ENCODE measurements at places on chromosomes 3 and 15. TPM values are rescaled to one million over a fixed set of nuclear protein-coding genes. Genes with fewer than 3 reads are reported as not detected.

SERINC4 gene
- 0.10 TPM for total RNA-seq

GRCh38 chr15:99923711-99924110, 190.5 kb upstream of the LYSMD4 start:
- no peak for DNase-seq

DAZL gene
- not detected for total RNA-seq

- DNase-seq: peak; percentile 84
Measured at GRCh38 chr15:99017322-99017701, 9.7 kb upstream of the PGPEP1L start.

DNA sequence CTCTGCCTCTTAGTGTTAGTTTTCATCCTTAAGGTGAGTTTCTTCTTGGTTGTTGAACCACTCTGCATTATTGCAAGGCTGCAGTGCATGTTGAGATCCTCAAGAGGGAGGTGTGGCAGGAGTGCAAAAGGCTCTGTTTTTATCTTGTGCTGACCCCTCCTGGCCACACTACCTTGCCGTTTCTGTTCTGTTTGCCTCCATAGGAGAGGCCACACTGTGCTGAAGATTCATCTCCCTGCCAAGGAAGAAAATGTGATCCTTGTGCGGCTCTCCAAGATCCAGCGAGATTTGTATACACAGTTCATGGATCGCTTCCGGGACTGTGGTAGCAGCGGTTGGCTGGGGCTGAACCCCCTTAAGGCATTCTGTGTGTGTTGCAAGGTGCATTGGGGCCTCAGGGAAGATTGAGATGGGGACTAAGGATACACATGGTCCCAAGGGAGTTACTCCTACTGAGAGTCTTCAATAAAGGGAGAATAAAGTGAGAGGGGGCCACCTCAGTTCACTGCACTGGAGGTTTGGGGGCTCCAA, 33.0 kb upstream of the TEX264 start:
- peak; percentile 37 for DNase-seq

GRCh38 chr15:49154359-49154758, 1.0 kb downstream of the COPS2 start:
- no peak for DNase-seq

LMOD3 gene
- total RNA-seq: 122 TPM

GRCh38 chr3:195447201-195447600, 4.4 kb upstream of the ACAP2 start:
- no peak for DNase-seq

SOX14 gene
- total RNA-seq: not detected

DNA sequence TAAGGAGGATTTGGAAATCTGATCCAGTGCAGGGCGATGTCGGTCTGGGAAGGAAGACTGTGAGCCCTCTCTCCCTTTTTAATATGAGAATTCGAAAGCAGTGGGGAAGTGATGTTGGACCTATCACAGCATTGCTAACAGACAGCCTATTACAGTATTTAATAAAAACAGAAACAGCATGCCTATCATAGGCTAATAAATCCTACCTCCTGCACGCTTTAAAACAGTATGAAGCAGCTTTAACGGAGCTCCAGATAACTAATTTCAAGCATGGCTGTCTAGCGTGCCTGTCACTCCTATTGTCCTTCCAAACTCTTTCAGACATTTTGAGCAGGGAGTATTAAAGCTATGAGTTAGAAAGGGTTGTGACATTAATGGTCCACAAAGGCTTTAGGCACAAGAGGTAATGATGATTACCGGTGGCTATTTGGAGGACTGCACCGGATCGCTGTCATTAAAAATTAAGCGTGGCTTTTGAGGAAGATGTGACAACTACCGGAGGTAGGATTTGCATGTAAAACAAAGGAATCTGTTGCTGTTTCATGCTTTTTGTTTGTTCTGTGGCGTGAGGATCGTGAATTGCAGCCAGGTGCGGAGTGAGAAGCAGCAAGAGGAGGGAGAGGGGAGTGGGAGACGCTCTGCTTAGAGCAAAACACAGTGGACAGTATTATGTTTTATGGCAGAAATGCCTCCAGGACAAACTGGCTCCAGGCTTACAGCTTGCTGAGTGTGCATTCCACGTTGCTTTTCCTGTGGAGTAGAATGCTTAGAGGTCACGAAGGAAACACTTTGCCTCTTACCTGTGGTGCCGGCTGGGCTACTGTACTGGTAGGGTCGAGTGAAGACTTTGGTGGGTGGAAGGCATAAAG, at the start of gene KCNMB2:
KCNMB2 (plus strand) TSS at position 226 of the 869 bp plus-strand sequence.
- DNase-seq: peak; percentile 78

MBNL1 gene
- 210 TPM for total RNA-seq

DNA sequence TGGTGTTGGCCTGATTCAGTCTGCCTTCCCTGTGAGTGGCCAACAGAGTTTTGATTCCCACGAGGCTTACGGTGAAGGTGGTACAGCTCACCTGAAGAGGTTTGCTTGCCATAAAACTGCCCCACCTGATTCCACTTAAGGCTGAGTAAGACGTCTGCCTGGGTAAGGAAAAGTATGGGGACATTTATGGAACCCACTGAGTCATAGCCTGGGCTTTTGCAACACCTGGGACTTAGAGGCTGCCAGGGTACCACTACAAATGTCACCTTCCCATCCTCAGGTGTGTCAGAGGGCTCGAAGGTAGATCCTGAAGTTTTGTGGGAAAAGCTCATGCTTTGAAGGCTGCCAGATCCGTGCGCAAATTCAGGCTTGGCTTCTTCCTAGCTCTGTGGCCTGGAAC, 56.9 kb upstream of the SLCO2A1 start:
- no peak for DNase-seq

GRCh38 chr3:17234382-17234781, 349.6 kb downstream of the PLCL2 start:
- DNase-seq: no peak

DNA sequence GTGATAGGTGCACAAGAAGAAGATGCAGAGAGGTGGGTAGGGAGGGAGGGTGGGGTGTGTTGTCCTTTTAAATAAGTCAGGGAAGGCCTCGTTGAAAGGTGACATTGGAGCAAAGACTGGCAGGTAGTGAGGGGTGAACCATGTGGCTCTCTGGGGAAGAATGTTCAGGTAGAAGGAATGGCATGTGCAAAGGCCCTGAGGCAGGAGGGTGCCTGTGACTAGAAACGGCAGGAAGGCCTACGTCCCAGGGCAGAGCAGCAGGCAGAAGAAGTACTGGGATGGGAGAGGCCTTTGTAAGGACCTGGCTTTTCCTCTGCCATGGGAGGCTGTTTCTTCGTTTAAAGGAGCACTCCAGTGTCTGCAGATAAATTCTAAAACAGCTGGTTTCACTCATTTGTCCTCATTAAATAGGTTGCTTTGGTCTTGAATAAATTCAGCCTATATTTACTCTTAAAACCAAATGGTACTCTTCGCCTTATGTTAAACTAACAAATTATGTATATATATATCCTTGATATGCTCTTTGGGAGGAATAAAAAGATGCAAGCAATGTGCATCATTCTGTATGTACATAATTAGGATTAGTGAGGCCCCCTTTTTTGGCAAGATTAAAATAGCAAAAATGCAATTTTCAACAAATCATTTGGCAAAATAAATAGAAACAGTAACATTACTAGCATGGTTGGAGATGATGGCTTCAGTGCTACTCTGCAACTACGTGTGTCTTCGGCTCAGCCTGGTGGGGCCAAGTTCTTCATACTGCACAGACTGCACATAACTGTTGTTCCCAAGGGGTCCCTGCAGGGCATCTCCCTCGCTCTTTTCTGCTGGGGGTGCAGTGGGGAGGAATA, 151.4 kb downstream of the KLF13 start:
- no peak for DNase-seq

DNA sequence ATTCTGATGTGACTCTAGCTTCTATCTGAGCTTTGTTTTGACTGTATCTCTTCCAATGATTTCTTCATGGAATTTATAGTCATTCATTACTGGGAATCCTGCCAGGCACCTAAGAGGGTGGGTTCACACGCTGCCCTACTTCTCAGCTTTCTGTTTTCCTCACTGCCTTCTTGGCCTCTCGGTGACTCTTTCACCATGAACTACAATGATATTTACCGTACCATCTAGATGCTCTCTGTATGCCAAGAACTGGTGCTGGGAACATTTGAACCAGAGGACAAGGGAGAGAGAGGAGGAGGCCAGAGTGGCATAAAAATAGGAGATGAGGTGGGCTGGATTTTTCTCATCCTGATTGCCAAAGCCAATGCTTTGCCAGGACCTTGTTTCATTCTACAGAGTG, 280.0 kb upstream of the P2RY1 start:
- DNase-seq: no peak

CYP8B1 gene
- total RNA-seq: not detected

GRCh38 chr3:40497288-40497687, 8.6 kb upstream of the ZNF620 start:
- DNase-seq: no peak

FBXO22 gene
- 19.0 TPM for total RNA-seq

- DNase-seq: no peak
Measured at GRCh38 chr15:35622641-35623340, 76.8 kb upstream of the DPH6 start.

- DNase-seq: no peak
Measured at GRCh38 chr3:150014782-150015181, 44.1 kb upstream of the PFN2 start.

GRCh38 chr3:153113541-153113940, 48.5 kb upstream of the RAP2B start:
- DNase-seq: no peak

DNA sequence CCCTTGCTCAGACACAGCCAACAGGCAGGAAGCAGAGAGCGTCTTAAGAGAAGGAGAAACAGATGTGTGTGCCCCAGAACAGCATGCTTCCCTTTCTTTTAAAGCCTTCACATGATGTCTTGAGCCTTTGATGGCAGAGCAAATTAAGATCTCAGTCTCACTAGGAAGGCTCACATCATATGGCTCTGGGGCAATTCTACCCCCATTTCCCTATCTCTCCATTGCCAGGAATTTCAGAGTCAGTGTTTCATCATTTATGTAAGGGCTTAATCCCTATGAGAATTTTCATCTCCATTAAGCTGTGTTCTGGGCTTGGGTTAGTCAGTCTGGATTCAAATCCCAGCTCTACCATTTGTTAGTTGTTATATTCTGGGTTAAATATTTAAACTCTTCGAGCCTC, 41.4 kb upstream of the GLCE start:
- DNase-seq: no peak

Data from tongue (tissue), 3 donors.